Lower lobe of right lung (tissue), 2 donors: ENCODE measurements at places on chromosomes 2 and 18.

GRCh38 chr18:37520508-37520907 is 45.1 kb downstream of the CELF4 start:
- no peak for DNase-seq

- DNase-seq = no peak
Measured at GRCh38 chr2:190512539-190513095, 21.9 kb downstream of the NEMP2 start.

DNA sequence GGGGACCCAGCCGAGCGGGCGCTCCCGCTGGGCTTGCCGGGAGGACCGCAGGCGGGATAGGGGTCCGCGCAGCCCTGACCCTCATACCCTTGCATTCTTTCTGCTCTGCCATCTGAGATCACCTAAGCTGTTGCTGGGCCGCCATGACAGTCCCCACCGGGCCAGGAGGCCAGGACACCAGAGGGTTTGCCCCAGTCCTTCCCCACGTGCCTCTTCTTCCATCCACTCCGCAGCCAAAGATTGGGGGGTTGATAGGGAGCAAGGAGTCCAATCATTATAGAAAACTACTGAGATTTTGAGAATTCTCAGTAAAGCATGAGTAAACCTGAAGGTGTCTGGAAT is 453 bp upstream of the GRB14 start:
- DNase-seq = no peak

DNA sequence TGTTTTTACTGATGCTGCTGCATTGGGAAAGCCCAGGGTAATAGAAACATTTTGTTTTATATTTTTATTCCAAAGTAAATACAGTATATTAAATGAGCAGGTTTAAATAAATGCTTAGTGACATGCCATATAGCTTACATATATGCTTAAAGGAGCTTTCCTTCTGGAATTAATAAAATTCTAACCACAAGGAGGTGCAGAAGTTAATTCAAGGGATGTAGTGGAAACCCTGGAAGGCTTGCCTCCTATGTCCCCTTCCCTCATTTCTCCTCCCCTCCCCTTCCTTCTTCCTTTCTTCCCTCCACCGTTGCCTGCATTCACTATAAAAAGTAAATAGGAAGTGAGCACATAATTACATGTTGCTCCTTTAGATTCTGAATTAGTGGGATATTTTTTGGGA is 96.3 kb downstream of the UBE2E3 start:
- no peak for DNase-seq

GRCh38 chr2:204776781-204777559 is 231.7 kb downstream of the PARD3B start:
- no peak for DNase-seq

- DNase-seq = no peak
Measured at GRCh38 chr2:144642131-144642530, 122.2 kb upstream of the ZEB2 start.

DNA sequence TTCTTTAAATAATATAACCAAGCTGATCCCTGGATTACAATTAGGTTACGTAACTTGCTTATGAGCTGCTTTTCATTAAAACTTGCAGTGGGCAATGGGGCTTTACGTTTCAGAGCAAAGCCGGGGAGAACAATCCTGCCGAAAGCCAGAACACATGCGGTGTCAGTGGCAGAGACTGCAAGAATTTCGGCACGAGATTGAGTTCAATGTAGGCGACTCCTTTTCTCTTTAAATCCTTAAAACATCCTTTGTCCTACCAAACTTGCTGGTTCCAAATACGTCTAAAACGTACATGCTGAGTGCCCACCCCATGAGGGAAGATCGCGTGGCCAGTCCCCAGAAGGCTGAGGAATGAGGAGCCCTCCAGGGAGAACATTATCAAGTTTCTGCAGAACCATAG is 36.8 kb upstream of the NCOA1 start:
- DNase-seq = no peak

GRCh38 chr2:133586978-133587377 is 18.7 kb upstream of the NCKAP5 start:
- no peak for DNase-seq

GRCh38 chr18:63236406-63236805 is 83.2 kb downstream of the BCL2 start:
- DNase-seq = peak; percentile 64

DNA sequence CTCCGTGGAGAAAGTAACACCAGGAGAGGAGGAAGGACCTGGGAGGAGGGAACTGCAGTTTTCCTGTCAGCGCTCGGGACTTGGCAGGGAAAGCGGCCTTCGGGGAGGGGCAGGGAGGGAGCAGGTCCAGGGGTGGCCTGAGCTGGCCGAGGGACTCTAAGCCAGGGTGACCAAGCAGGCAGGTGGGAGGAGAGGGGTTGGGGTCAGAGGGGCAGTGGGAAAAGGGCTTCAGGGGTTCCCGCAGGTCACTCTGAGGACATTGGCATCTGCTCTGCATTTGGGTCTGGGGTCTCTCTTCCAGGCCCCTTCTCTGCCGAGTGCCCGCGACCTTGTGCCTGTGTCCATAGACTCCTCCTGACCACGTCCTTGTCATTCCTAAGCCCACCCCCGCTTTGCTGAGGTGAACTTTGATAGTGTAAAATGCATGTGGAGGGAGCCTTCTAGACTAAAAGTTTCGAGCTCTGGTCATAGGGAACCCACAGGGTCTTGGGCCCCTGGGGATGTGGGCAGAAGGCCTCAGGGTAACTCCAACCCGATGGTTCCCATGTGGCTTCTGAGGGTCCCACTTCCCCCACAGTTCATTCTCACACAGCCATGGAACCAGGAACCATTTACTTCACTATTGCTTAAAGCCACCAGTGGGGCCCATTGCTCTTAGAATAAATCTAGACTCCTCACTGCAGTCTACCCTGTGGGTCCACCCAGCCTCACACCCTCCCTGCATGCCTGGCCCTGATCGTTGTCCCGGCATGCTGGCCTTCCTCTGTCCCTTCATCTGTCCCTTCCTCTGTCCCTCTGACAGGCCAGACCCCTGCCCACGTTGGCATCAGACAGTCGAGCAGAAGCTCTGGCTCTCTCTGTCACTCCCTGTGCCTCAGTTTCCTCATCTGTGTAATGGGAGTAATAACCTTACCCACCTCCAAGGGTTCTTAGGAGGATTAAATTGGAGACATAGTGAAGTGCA is 229.2 kb downstream of the SEPTIN10 start:
- no peak for DNase-seq

DNA sequence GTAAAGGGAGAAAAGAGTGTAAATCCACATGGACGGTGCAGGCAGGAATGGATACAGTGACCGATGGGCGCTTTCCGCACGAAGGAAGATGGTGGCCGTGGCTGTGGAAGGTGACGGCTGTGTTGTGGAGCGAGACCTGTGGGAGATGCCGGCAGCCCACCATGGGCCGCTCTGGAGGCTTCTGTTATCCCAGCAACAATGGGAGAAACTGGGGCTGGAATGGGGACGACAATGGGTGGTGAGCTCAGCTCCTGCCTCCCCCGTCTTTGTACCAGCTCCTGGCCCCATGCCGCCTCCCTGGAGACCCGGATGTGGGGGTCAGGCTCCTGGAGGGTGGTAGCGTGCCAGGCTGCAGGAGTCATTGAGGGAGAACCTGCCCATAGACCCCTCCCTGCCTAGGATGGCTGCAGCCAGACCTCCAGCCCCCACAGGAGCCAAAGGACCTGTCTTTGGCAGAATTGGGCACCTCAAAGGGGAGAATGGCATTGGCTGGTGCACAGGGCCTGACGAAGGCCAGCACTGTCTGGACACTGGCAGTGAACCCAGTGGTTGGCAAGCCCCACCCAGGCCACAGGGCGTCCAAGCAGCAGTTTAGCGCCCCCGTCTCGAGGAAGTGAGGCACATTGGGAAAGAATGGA is 72.6 kb downstream of the SLC66A2 start:
- DNase-seq = no peak

- no peak for DNase-seq
Measured at GRCh38 chr2:235262750-235263149, 231.1 kb upstream of the AGAP1 start.

DNA sequence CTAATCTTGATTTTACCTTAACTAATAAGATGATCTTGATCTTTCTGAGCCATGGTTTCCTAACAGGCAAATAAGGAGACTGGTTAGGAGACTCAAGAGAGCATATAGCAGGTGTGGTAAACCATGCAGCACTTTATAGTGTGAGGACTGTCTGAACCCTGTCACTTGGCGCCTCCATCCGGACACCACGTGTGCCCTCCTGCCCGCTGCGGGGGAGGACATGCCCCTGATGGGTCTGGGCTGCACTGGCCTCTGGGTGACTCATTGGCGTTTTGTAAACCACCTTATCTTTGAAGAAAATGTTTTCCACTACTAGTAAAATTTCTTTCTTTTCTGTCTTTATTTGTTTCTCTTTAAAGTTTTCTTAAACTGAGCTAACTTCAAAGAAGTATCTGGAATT is 131.1 kb downstream of the FMNL2 start:
- DNase-seq = no peak

DNA sequence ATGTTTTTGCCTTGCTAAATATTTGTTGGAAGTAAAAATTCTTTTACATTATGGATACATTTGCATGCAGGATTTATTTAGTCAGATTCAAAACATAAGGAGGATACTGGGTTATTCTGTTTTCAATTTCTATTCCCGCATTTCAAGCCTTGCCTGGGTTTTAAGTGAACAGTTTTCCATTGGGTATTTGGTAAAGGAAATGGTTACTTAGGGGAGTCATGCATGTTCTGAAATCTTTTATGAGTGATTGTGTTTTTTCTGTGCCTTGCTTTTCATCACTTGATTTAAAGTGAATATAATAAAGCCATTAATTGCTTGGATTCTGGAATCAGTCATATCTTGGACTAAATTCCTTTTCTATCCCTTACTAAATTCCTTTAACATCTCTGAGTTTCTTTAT is 12.0 kb upstream of the SP9 start:
- no peak for DNase-seq

DNA sequence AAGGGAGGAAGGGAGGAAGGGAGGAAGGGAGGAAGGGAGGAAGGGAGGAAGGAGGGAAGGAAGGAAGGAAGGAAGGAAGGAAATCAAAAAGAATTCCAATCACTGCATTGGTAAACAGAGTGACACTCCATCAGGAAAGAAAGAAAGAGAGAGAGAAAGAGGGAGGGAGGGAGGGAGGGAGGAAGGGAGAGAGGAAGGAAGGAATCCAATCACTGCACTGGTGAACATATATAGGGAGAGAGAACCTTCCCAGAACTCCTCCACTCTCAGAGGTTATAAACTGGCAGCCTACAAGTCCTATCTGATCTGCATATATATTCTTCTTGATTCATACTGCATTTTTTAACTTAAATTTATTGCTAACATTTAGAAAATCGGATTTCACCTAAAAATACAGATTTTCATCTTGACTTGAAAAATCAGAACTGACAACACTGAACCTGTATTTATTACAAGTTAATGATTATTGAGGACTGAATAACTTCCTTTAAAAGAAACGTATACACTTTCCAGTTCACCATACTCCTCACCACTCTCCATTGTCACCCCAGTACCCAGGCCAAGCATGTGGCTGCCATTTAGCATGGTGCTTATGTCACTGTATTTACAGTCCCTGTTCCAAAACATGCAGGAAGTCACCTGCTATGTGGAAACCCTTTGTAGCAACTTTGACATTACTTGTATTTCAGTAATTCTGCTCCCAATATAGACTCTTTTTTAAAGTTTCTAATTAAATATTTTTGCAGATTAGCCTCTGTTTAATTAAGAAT is 83.5 kb downstream of the ANTXR1 start:
- DNase-seq = no peak

DNA sequence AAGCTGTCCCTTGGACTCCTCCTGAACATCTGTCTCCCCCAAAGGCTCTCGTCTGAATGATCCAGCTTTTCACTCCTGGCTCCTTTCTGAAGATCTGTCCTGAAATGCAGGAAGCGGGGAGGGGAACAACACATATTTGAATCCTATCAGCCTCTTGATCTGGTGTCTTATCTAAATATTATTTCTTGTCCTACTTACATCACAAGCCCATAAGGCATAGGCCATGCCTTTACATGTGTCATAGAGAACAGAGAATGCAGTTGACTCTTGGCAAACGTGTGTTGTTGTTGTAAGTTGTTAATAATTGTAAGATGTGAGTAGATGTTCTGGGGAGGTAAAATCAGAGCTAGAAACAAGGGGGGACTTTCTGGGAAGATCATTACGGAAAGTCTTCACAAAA is 57.4 kb downstream of the GATA6 start:
- no peak for DNase-seq

GRCh38 chr2:220147161-220148038 is 520.0 kb downstream of the SLC4A3 start:
- no peak for DNase-seq

DNA sequence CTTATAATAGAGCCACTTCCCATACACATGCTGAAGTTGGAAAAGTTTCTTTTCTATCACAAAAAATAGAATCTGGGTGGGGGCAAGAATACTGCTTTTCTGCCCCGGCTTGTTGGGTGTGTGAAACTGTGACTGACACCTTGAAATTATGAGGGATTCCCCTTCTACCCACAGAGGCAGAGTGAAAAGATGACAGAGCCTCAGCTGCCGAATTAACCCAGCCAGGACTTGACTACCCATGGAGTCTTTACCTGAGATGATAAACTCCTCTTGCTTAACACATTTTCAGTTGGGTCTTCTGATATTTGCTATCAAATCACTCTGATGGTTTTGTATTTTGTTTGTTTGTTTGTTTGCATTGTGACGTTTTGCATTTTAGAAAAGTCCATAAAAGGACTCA is 66.0 kb upstream of the PMAIP1 start:
- no peak for DNase-seq
